RPMI7951 (cell line): ENCODE measurements at places on chromosomes 12 and 14. TPM values are rescaled to one million over a fixed set of nuclear protein-coding genes. Genes with fewer than 3 reads are reported as not detected.

RHOJ gene
- 0.10 and 0.12 TPM in 2 replicates for total RNA-seq

KRT7 gene
- 0.68 and 2.3 TPM in 2 replicates for total RNA-seq

ISCU gene
- total RNA-seq, result 120 and 127 TPM in 2 replicates

ACIN1 gene
- total RNA-seq, result 37.1 and 38.9 TPM in 2 replicates

TBK1 gene
- 26.2 and 32.1 TPM in 2 replicates for total RNA-seq

ARHGAP9 gene
- 0.20 TPM in 1 of 2 replicates, not detected in the other for total RNA-seq

IFI27 gene
- 11.3 and 28.8 TPM in 2 replicates for total RNA-seq

C12orf60 gene
- 1.8 and 3.3 TPM in 2 replicates for total RNA-seq

INSM2 gene
- not detected in 2 replicates for total RNA-seq

EPYC gene
- not detected in 2 replicates for total RNA-seq

TESPA1 gene
- under 0.01 TPM in 1 of 2 replicates, not detected in the other for total RNA-seq

WNK1 gene
- total RNA-seq, result 27.8 and 42.3 TPM in 2 replicates

SLC39A9 gene
- total RNA-seq, result 80.9 and 88.7 TPM in 2 replicates

PPP4R4 gene
- total RNA-seq, result 0.36 and 0.39 TPM in 2 replicates

CLBA1 gene
- 3.9 and 8.2 TPM in 2 replicates for total RNA-seq

RDH5 gene
- total RNA-seq, result 6.0 and 6.7 TPM in 2 replicates

TAS2R20 gene
- total RNA-seq, result 0.24 and 0.68 TPM in 2 replicates

PDE3A gene
- total RNA-seq, result under 0.01 and 0.12 TPM in 2 replicates

SMARCD1 gene
- total RNA-seq, result 35.9 and 41.8 TPM in 2 replicates

RNF31 gene
- total RNA-seq, result 28.5 and 37.8 TPM in 2 replicates
